ENCODE measurements at places on chromosomes 11 and 22. TPM values are rescaled to one million over a fixed set of nuclear protein-coding genes. Genes with fewer than 3 reads are reported as not detected.

Gene CRYBB3
- 0.67 TPM for total RNA-seq

Gene GRAP2
- total RNA-seq = 0.54 TPM

Gene CSNK2A3
- total RNA-seq = 2.6 TPM

Gene FXYD2
- total RNA-seq = 0.39 TPM

Gene KRTAP5-11
- total RNA-seq = not detected

Gene OR51S1
- not detected for total RNA-seq
